ENCODE measurements at places on chromosomes 4 and X.

- no peak overlapping the region for H3K27ac ChIP-seq
- no peak overlapping the region for H3K4me3 ChIP-seq
- DNase-seq: no peak
These were observed 11.1 kb upstream of the TRAM1L1 start for GRCh38 chr4:117096462-117096861.

DNA sequence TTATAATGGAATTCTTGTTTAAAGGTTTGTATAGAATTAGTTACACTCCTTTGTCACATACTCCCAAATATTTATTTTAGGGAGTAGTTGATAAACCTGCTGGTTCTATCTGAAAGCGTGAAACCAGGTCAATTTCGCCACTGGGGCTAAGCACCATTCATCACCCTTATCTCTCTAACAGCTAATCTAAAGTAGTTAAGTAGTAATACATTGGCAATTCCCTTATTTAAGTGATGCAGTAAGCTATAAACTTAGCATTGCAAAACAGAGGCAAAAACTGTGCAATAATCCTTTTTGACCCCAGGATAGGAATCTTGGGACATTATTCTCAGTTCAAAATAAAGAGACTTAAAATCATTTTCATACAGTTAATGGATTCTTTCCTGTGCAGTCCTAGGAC lies 33.7 kb upstream of the PTPN13 start:
- H3K4me1 ChIP-seq: peaks cover 32% of the 10 kb centered on the region
- no peaks in the 10 kb centered on the region for H3K27me3 ChIP-seq
- DNase-seq: no peak
- no peak overlapping the region for H3K4me3 ChIP-seq

GRCh38 chr4:184647266-184648053 lies 1.8 kb downstream of the CASP3 start:
- peaks cover 11% of the 10 kb centered on the region for H3K36me3 ChIP-seq
- peak overlapping the region; percentile 94 for H3K27ac ChIP-seq
- peaks cover 55% of the 10 kb centered on the region for H3K4me1 ChIP-seq
- DNase-seq: no peak

DNA sequence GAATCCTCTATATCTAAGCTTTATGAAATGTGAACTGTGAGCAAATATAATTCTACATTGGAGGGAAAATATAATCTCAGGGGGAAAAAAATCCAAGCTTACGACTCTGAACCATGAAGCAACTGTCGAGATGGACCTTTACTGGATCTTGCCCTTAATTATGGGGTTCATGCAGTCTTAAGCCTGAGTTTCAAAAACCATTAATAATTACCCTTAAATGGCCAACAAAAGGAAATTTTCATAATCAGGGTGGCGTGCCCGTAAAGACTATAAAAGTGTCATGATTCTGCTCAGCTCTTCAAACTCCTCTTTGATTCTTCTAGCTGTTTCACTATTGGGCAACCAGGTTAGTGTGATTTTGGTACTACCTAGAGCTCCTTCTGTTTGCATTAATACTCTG lies at the start of gene S100G:
TSS of gene S100G (plus strand) at position 301 of the 400 bp plus-strand sequence. CDS start 849 bp downstream, outside the sequence.
- H3K36me3 ChIP-seq: peaks cover 77% of the 10 kb centered on the region
- no peak within 1 kb of the TSS for H3K4me3 ChIP-seq
- DNase-seq: no peak
- H3K27me3 ChIP-seq: no peaks in the 10 kb centered on the region

DNA sequence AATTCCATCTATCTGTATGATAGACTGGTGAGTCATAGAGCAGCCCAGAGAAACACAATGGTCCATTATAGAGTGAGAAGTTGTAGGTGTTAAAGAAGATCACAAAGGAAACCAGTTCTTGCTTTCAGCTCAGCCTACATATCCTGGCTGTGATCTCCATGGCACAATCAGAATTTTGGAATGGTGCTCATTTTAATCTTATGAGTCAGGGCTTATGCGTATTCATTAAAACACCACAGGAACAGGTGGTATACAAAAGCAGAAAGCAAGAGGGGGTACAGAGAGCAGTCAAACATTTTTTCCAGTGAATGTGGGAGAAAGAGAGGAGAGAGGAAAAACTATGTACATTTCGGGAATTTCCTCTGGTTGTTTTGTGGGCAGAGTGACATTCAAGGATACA lies 126.9 kb downstream of the MFAP3L start:
- no peaks in the 10 kb centered on the region for H3K4me1 ChIP-seq
- peaks cover 4% of the 10 kb centered on the region for H3K27me3 ChIP-seq
- H3K4me3 ChIP-seq: no peak overlapping the region
- no peak overlapping the region for H3K27ac ChIP-seq
- H3K36me3 ChIP-seq: no peaks in the 10 kb centered on the region

DNA sequence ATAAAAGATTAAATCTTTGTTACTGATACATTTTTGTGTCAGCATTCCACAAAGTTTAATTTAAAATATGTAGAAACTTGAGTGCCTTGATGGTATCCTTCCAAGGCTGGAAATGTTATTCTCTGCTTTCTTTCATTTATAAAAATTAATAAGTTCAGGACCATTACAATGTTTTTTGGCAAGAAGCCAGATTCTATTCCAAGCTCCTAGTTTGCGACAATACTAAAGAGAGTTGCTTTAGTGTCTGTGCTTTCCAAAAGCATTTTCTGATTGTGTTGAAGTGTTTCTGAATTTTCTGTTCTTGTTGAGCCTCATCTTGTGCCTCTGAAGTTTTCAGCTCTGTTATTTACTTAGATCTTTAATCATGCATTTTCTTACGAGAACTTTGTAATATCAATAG lies 516.2 kb downstream of the KCTD8 start:
- H3K27ac ChIP-seq: no peak overlapping the region
- DNase-seq: no peak
- no peak overlapping the region for H3K4me3 ChIP-seq
- H3K27me3 ChIP-seq: no peaks in the 10 kb centered on the region

- no peak overlapping the region for H3K4me3 ChIP-seq
- no peak overlapping the region for H3K27ac ChIP-seq
- no peak for DNase-seq
These were observed 15.6 kb upstream of the RASL11B start for GRCh38 chr4:52846502-52846901.

GRCh38 chr4:66376921-66377320 lies 706.6 kb upstream of the EPHA5 start:
- no peaks in the 10 kb centered on the region for H3K27me3 ChIP-seq
- no peak overlapping the region for H3K4me3 ChIP-seq
- DNase-seq: no peak
- H3K27ac ChIP-seq: no peak overlapping the region

GRCh38 chrX:71167031-71167781 lies 22.6 kb downstream of the NLGN3 start:
- H3K27me3 ChIP-seq: peaks cover 6% of the 10 kb centered on the region
- H3K36me3 ChIP-seq: peaks cover 10% of the 10 kb centered on the region
- DNase-seq: no peak

- H3K27me3 ChIP-seq: peaks cover 4% of the 10 kb centered on the region
- peaks cover 17% of the 10 kb centered on the region for H3K4me1 ChIP-seq
- H3K4me3 ChIP-seq: no peak overlapping the region
- no peak for DNase-seq
- no peak overlapping the region for H3K27ac ChIP-seq
- H3K36me3 ChIP-seq: no peaks in the 10 kb centered on the region
These were observed 116.8 kb downstream of the SCD5 start for GRCh38 chr4:82681754-82682153.

DNA sequence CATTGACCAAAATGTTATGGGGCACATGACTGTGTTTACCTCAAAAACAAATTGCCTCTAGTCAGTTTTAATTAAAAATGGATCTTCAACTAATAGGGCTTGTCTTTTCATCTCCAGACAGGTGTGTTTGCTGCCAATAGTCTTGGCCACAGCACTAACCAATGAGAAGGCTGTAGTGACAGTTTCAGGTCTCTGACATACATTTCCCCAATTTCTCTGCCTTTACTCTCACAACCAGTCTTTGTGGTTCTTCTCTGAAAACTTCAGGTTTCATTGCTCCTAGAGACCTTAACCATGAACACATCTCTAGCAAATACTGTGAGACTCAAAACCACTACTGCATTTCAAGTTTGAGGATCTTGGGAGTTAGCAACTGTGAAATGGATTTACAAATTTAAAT lies 3.5 kb upstream of the EDNRA start:
- H3K4me3 ChIP-seq: no peak overlapping the region
- H3K27me3 ChIP-seq: peaks cover 42% of the 10 kb centered on the region

DNA sequence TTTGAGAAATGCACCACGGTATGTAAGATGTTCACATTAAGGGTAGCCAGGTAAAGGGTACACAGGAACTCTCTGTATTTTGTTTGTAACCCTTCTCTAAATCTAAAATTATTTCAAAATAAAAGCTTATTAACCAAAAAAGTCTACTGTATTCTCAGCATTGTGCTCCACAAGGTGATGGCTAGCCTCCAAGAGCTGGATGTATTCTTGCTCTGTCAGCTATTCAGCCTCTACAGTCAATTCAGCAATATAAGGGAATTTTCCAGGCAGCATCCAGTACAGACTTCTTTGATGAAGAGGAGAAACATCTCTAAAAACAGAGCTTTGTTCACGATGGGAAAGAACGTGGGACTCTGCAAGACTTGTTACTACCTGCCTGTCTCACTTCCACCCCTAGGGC lies 63.5 kb upstream of the MAOA start:
- H3K4me3 ChIP-seq: no peak overlapping the region
- no peaks in the 10 kb centered on the region for H3K4me1 ChIP-seq
- no peak for DNase-seq
- H3K36me3 ChIP-seq: no peaks in the 10 kb centered on the region
- H3K27ac ChIP-seq: no peak overlapping the region

GRCh38 chr4:54225598-54226403 lies 3.3 kb upstream of the PDGFRA start:
- H3K4me1 ChIP-seq: peaks cover 52% of the 10 kb centered on the region
- DNase-seq: no peak
- peak overlapping the region; percentile 94 for H3K4me3 ChIP-seq
- H3K27ac ChIP-seq: peak overlapping the region; percentile 95
- peaks cover 4% of the 10 kb centered on the region for H3K36me3 ChIP-seq
- H3K27me3 ChIP-seq: peaks cover 24% of the 10 kb centered on the region

DNA sequence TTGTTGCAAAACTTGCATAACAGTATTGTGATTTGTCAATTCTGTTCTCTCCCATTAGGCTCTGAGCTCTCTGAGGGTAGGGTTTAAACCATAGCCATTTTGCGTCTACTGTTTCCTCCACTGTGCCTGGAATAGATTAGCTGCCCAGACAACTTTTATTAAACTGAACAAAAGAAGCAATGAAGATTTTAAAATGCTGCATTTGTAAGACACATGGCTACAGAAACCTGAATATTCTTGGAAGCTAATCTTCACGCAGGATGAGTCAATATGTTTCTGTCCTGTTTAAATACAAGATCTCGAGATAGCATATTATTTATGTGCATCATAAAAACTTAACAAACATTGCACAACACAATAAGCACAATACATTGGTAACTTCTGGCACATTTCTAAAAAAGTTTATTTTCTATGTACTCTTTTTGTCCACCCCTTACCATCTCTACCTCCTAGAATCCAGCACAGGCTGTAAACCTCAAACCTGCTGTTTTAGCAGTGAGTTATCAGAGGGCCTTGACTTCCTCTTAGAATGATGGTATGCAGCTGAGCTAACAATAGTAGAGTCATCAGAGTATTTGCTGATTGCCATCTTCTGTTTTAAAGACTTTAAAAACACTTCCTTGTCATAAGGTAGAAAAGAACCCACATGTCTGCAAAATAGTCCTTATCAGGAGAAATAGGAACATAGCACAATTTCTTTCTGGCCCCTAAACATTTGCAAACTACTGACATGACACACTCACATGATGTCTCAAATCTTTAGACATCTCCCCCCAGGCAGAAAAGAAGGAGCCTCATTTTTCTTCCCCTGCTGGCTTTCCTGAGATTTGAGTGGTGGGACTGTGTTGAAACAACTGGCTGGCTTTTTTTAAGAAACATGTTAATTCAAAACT lies 10.6 kb upstream of the CCNG2 start:
- H3K4me3 ChIP-seq: no peak overlapping the region
- H3K27me3 ChIP-seq: peaks cover 2% of the 10 kb centered on the region
- H3K36me3 ChIP-seq: no peaks in the 10 kb centered on the region
- peak overlapping the region; percentile 56 for H3K27ac ChIP-seq
- no peak for DNase-seq
- peaks cover 37% of the 10 kb centered on the region for H3K4me1 ChIP-seq

- peak; percentile 49 for DNase-seq
- H3K36me3 ChIP-seq: no peaks in the 10 kb centered on the region
- H3K27me3 ChIP-seq: peaks cover 23% of the 10 kb centered on the region
- H3K4me1 ChIP-seq: peaks cover 49% of the 10 kb centered on the region
- no peak overlapping the region for H3K27ac ChIP-seq
These were observed 51.5 kb downstream of the ALPK1 start for GRCh38 chr4:112348488-112349158.

GRCh38 chr4:1250921-1251772 lies 2.2 kb upstream of the CTBP1 start:
- peak overlapping the region; percentile 70 for H3K4me3 ChIP-seq
- H3K27ac ChIP-seq: no peak overlapping the region
- peaks cover 56% of the 10 kb centered on the region for H3K36me3 ChIP-seq
- peaks cover 12% of the 10 kb centered on the region for H3K4me1 ChIP-seq

GRCh38 chr4:87819281-87819919 lies 13.4 kb upstream of the MEPE start:
- H3K27ac ChIP-seq: peak overlapping the region; percentile 95
- H3K27me3 ChIP-seq: peaks cover 6% of the 10 kb centered on the region
- H3K36me3 ChIP-seq: no peaks in the 10 kb centered on the region
- DNase-seq: no peak
- peaks cover 13% of the 10 kb centered on the region for H3K4me1 ChIP-seq

DNA sequence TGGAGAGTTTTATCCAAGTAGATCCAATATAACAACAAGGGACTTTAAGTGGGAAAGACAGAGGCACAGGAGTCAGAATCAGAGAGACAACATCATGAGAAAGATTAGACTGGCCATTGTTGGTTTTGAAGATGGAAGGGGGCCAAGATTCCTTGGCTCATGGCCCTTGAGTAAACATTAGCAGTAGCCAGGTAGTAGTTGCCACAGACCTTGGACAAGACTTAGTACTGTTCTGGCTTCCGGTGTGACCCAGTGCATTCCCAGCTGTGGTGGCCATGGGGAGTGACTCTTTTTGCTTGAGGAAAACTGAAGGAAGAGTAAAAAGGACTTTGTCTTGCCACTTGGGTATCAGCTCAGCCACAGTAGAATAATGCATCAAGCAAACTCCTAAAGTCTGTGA lies 462.2 kb upstream of the CPXCR1 start:
- H3K36me3 ChIP-seq: no peaks in the 10 kb centered on the region
- no peaks in the 10 kb centered on the region for H3K27me3 ChIP-seq
- no peak overlapping the region for H3K4me3 ChIP-seq
- no peak for DNase-seq

- H3K27ac ChIP-seq: no peak overlapping the region
- no peaks in the 10 kb centered on the region for H3K36me3 ChIP-seq
- no peak overlapping the region for H3K4me3 ChIP-seq
- H3K4me1 ChIP-seq: no peaks in the 10 kb centered on the region
These were observed 553.5 kb downstream of the TRAM1L1 start for GRCh38 chr4:116531870-116532269.

GRCh38 chr4:84032372-84032771 lies 466.7 kb downstream of the NKX6-1 start:
- H3K27me3 ChIP-seq: peaks cover 10% of the 10 kb centered on the region
- no peak overlapping the region for H3K4me3 ChIP-seq
- no peak overlapping the region for H3K27ac ChIP-seq

DNA sequence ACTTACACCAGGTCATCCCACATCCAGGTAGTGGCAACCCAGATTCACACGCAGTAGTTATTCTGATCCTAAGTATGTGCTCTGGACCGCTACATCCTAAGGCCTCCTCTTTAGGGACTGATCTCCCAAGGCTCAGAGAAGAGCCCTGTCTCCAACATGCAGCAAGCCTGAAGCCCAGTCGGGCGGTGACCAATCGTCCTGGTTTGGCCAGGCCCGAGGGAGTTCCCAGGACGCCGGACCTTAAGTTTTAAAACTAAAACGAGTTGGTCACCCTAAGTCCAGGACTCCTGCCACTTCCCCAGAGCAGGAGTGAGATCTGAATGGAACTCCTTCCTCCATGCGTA lies 385 bp downstream of the LYAR start:
- H3K4me1 ChIP-seq: peaks cover 29% of the 10 kb centered on the region
- H3K27me3 ChIP-seq: peaks cover 4% of the 10 kb centered on the region
- peak overlapping the region; percentile 96 for H3K4me3 ChIP-seq
- H3K36me3 ChIP-seq: peaks cover 18% of the 10 kb centered on the region

Measured in nephron progenitor cell (in vitro differentiated cells).